Head of caudate nucleus (tissue), 42 donors: ENCODE measurements at places on chromosomes 12 and 14.

DNA sequence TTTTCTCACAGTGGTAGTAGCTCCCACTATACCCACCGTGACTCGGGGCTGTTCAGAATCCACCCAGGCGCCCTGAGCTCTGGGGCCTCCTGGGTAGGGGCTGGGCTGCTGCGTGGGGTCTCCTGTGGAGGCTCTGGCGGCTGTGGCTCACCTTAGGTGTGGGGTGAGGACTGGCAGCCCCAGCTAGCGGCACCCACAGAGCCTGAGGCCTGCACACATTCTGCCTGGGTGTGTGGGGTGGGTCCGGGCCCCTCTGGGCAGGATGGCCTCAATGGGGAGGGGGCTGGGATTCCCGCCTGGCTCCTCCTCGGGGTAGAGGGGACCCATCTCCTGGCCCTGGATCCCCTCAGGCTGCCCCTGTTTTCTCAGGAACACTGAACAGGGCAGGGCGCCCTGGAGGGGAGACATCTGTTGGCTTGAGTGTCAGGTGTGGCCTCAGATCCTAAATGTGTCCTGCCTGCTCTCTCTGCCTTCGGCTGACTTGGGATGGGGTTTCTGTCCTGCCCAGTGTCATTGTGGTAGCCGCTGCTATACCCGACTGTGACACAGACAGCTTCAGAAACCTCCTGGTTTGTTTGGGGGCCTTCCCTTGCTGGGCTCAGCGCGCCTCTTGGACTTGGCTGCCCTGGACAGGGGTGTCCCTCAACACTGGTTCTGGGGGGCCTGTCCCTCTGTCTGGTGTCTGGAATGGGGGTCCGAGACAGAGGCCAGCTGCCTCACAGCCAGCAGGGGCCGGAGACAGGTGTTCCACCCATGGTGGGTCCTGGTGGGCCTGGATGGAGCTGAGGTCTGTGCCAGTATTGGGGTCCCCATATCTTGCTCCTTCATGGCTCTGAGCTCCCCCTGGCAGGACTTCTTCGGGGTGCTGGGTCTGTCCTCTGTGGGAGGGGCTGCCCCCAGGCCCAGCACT, 354.9 kb downstream of the TMEM121 start:
- no peak for DNase-seq

DNA sequence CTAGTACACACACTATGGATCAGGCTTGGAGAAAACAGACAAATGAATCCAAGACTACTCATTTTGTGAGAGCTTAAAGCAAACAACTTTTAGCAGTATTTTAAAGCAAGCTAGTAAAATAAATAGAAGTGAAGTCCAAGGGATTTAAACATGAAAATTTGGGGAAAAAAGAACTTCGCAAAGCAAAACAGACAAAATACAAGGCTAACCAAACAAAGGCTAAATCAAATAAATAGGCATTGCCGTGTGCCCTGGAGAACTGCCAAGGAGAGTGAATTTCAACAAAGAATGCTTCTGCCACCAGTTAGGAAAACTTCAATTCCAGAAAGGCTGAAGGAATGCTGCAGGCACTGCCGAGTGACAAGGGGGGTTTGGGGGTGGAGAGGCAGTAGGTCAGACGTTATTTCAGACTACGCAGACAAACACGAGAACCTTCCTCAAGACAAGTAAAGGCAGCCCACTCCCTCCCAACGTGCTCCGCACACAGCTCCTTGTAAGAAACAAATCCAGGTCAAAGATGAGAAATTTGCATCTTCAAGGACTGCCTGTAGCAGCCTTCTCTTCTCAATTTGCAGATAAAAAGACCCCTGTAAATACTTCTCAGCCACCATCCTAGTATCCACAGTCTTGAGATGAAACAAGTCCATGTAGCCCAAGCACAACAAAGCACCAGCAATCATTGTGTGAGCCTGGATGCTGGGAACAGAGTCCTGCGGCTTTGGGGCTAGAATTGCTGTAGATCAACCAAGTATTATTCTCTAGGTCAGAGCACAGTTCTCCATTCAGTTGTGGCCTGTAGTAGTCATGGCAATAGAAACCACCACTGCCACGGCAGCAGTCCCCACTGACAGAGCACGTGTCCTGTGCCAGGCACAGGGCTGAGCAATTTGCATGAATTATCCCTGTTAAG, 43.3 kb downstream of the EFCAB11 start:
- DNase-seq: peak; percentile 72

GRCh38 chr12:26156201-26156871, 31.5 kb upstream of the BHLHE41 start:
- DNase-seq: no peak

DNA sequence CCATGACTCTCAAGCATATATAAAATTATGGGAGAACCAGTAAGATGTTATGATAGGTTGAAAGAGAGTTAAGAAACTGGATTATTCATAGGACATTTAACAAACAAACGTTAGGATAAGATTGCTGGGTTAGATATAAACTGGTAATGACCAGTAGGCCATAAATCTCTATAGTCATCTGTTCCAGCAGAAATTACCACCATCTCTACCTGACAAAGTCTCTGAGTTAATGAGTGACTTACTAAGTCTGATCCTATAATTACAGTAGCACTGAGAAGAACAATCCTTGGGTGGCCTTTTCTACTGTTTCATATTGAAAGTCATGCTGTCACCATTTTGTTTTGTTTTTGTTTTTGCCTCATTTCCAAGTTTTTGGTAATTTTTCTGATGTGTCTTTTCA, 136.9 kb upstream of the CNOT2 start:
- DNase-seq: no peak

DNA sequence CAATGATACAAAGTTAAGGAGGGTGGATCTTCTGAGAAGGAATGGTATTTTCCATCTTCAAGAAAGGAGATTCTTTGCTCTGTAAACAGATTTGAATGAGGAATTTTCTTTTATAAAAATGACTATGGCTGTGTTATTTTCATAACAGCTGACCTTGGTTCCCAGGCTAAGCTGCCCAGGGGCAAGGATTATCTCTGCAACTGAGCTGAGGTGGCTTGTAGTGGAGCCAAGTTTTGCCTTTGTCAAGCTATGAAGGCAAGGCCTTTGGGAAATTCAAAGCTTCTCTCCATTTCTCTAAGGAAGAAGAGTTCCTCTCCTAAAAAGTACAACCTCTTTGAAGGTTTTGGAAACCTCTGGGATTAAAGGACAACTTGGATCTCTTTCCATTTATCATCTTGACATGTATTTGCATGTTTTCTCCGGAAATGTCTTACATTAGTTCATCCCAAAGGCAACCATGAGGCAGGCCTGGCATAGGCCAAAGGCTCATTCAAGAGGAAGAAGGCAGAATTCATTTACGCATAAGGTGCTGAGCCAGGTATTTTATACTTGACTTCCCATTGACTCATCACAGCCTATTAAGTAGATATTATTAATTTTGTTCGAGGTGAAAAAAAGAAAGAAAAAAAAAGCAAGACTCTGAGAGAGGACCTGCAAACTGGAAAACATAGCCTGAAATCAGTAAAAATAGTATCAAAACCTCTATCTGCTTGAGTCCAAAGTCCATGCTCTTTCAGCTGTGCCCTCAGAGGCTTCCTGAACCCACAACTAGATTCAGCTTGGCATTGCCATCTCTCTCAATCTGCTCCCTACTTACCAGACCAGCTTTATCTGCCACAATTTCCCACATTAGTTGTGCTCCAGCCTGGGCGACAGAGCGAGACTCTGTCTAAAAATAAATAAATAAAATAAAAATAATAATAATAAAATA, 24.0 kb upstream of the CKAP4 start:
- DNase-seq: no peak

DNA sequence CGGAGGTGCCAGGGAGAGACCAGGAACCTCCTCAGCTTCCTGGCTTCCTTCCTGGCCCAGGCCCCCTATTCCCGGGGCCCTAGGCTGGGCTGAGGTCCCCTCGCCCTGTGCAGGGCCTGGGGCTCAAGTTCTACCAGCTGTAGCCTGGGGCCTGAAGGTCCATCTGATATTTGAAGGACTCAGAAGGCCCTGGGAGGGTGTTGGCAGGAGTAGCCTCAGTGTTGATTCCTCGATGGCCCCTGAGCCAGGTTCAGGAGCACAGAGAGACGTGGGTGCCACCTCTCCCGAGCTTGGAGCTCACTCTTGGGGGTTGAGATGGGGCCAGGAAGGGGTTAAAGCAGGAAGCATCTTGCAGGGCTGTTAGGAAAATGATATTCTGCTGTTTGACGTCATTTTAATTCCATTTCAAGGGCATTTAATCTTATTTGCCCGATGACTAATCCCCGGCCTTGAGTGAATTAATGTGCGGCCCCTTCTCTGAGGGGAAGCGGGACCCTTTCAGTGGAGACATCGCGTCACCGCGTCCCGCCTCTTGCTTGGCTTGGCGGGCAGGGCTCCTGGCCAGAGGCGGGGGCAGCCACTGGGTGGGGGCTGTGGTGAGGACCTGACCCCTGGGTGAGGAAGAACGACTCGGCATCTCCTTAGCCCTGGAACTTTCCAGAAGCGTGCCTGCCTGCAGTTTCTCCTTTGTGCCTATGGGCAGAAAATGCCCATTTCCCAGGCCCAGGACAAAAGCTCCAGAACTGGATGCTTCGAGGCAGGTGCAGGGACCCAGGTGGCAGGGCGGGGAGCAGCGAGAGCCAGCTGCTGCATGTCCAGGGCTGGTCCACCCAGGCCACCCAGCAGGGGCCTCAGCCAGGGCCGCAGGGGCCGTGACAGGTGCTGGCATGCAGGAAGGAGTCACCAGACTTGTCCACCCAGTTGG, 158.3 kb downstream of the KIF26A start:
- DNase-seq: no peak

GRCh38 chr14:68820536-68820935, 27.7 kb upstream of the ZFP36L1 start:
- DNase-seq: no peak

GRCh38 chr12:92506460-92506859, 196.3 kb upstream of the PLEKHG7 start:
- DNase-seq: no peak

DNA sequence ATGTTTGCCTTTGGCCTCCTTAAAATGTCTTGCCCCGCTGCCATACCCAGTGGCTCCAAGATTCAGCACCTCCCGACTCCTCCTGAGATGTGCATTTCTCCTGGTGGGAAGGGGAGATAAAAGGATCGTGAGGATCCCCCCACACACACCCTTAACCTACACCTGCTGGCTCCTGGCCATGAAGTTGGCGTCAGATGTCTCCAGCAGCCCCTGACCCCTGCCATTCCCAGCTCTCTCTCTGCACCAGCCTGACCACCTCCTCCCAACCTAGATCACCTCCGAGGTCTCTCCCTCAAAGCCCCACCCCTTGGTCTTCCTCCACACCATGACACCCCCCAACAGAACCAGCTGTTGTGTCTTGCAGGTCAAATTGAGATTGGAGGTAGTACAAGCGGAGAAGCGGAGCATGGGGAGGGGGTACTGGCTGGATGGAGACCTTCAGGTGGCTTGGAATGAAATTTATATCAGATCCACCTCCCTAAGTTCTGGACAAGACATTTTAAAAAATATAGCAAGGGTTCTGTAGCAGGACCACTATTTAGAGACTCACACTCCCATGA, 151.1 kb upstream of the FKBP4 start:
- DNase-seq: no peak
